Forelimb muscle (tissue), 1 donor: ENCODE measurements at places on chromosomes 7 and 10. TPM values are rescaled to one million over a fixed set of nuclear protein-coding genes. Genes with fewer than 3 reads are reported as not detected.

- no peak for DNase-seq
Observed at GRCh38 chr10:118342638-118343020, 505 bp upstream of the FAM204A start.

GRCh38 chr7:22394739-22395138 lies 37.8 kb upstream of the RAPGEF5 start:
- DNase-seq, result no peak

DNA sequence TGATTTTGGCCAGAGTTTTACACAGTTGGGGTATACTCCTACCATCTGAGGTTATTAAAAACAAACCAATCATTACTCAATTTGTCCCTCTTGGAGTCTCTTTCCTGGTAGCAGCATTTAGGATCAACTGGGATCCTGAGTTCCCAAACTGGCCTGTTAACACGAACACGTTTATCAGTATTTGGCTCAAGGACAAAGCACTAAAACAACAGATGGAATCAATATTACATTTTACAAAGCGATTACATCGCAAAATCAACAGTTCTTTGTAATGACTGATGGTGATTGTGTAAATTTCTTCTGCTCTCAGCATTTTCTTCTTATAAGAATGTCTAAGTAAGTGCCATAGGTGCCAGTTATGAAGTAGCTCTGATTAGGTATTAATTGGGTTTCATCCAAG lies 582.9 kb upstream of the ANKRD30A start:
- DNase-seq, result no peak

- no peak for DNase-seq
Observed at GRCh38 chr7:30001998-30002397, 12.4 kb upstream of the SCRN1 start.

GRCh38 chr7:50327443-50327842 lies 22.9 kb downstream of the IKZF1 start:
- DNase-seq, result no peak

Gene CDNF
- polyA plus RNA-seq, result 3.5 TPM

Gene GPAM
- 9.6 TPM for polyA plus RNA-seq
